ENCODE measurements at places on chromosomes 2 and 18.

DNA sequence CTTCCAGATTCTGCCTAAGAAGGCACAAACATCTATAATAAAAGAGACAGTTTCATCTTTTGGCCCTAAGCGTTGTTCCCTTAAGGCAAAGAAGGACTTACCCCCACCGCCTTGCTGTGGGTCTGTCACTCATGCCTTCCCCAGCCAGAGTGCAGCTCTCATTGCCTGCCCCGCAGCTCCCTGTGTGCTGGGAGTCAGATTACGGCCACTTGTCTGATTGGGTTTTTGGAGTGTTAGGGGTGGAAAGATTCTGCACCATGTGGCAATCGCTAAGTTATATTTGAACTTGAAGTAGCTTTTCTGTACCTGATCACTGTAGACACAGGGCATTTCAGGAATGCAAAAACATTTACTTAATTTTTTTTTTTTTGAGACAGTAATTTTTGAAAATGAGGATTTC lies at the start of gene AQP4:
Gene AQP4, minus strand, starts transcription at position 151 of the 400 bp plus-strand sequence. Its CDS starts 18 bp downstream, at position 133.
- H3K4me1 ChIP-seq = peaks cover 11% of the 10 kb centered on the region
- no peaks in the 10 kb centered on the region for H3K36me3 ChIP-seq
- H3K4me3 ChIP-seq = no peak within 1 kb of the TSS
- no peak within 1 kb of the TSS for H3K27ac ChIP-seq

DNA sequence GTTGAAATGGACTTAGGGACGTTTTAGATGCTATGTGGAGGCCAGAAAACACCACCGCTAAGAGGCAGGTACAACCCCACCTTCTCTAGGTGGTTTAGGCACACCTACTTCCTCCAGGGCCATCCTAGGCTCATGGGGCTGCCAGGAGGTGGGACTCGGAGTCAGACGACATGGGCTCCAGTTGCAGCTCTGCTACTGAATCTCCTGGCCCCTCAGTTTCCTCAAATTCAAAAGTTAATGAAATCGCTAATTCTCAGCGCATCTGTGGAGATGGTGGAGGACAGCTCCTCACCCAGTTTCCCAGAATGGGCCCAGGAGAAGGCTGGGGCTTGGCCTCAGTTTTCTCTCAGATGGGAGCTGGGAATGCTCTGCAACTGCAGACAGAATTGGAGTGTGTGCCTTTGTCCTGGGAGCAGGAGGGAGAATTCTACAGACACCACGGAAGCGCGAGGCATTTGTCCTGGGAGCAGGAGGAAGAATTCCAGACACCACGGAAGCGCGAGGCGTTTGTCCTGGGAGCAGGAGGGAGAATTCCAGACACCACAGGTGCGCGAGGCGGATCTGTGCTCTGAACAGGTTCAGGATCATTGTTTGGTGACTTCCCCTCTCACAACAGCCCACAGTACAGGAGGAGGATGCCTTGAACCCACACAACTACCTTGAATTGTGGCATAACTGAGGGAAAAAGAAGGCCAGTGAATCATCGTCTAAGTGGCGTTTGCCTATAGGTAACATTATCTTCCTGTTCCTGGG lies 103.7 kb upstream of the PXDN start:
- peaks cover 73% of the 10 kb centered on the region for H3K27me3 ChIP-seq
- no peak overlapping the region for H3K4me3 ChIP-seq
- no peak overlapping the region for H3K27ac ChIP-seq

DNA sequence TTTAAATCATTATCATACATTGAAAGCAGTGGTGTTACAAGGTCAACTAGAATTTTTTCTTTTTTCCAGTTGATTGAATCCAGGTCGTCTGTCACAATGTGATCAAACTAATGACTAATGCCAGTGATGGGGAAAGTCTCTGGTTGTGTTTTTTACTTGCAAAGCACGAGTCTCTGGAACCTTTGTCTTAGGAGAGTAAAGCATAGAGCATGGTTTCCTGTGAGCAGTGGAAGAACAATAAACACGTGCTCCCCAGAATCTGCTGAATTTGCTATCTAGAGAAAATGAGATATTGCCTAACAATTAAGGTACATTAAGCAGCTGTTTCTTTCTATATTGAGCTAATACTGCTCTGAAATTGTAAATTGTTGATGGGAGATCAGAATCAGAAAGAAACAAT lies 1332.4 kb upstream of the TMEFF2 start:
- H3K36me3 ChIP-seq = no peaks in the 10 kb centered on the region
- H3K27me3 ChIP-seq = no peaks in the 10 kb centered on the region

DNA sequence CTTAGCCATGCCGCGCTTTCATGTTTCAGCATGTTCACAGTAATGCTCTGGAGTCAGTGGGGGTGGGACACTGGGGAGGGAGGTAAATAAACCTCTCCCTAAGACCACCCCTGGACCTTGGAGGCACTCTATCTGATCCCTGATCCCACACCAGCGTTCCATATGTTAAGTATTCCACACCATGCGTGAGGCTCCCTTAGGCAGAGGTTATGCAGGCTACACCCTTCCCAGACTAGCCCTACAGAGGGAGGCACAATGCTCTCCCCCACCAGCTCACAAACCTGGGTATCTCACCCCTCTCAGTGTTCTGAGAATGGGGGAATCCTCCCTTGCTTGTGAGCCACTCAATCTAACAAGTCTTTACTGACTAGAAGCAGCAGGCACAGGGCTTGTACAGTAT lies 1610.4 kb upstream of the ZEB2 start:
- H3K27me3 ChIP-seq = no peaks in the 10 kb centered on the region
- no peaks in the 10 kb centered on the region for H3K4me1 ChIP-seq
- no peak for DNase-seq
- no peak overlapping the region for H3K27ac ChIP-seq
- no peak overlapping the region for H3K4me3 ChIP-seq
- no peaks in the 10 kb centered on the region for H3K36me3 ChIP-seq

GRCh38 chr18:5030636-5031035 lies 166.4 kb downstream of the AKAIN1 start:
- H3K36me3 ChIP-seq = no peaks in the 10 kb centered on the region
- no peak for DNase-seq
- H3K27ac ChIP-seq = no peak overlapping the region
- H3K4me1 ChIP-seq = no peaks in the 10 kb centered on the region
- H3K27me3 ChIP-seq = no peaks in the 10 kb centered on the region

DNA sequence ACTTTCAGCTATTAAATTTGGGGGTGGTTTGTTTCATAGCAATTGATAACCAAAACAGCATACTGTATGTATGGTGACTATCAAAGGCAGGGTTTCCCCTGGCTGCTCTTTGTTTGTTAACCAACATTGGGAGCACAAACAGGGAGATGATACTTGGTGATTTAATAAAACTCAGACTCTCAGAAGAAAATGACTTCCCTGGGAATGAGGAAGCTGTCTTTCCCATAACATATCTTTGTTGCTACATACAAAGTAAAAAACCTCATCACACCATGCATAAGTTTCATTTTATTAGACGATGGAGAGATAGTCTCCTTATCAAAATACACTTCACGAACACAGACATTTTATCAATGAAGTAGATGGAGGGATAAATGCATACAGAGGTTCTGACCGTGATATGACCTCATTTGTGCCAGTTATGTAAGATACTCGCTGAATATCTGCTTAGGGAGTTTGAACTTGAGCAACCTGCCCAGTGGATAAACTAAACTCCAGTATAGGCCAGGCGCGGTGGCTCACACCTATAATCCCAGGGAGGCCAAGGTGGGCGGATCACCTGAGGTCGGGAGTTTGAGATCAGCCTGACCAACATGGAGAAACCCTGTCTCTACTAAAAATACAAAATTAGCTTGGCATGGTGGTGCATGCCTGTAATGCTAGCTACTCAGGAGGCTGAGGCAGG lies 3.8 kb upstream of the NFE2L2 start:
- H3K27ac ChIP-seq = no peak overlapping the region
- no peaks in the 10 kb centered on the region for H3K36me3 ChIP-seq
- DNase-seq = no peak
- H3K27me3 ChIP-seq = no peaks in the 10 kb centered on the region

All from mesenchymal stem cell (in vitro differentiated cells and primary cell).